ENCODE measurements at places on chromosomes 1 and 21. TPM values are rescaled to one million over a fixed set of nuclear protein-coding genes. Genes with fewer than 3 reads are reported as not detected.

Gene TPTE
- not detected for total RNA-seq

Gene JAM2
- total RNA-seq: 42.6 TPM

Gene DDR2
- 26.1 TPM for total RNA-seq

Gene DNAH14
- 5.5 TPM for total RNA-seq

Gene PTAFR
- 2.2 TPM for total RNA-seq

DNA sequence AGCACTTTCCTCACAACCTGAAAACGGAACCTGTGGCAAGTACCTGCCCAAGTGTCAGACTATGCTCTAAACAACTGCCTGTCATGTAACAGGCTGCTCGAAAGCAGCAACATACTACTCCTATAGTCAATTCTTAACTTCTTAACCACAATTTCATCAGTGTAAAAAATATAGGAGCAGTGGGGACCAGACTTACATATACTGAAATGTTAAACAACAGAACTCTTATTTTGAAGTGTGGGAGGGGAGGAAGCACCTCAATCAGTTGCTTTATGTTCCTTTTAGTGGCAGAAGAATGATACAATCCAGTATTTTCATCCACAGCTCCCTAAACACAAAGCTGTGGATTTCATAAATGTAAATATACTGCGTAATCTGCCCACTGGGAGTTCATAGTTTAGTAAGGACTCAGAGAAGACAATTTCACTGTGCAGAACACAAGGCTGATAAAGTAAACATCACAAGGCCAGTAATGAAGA lies 44.2 kb downstream of the WLS start:
- DNase-seq: no peak

- DNase-seq: no peak
These were observed 39.8 kb upstream of the RAB4A start for GRCh38 chr1:229230893-229231753.

DNA sequence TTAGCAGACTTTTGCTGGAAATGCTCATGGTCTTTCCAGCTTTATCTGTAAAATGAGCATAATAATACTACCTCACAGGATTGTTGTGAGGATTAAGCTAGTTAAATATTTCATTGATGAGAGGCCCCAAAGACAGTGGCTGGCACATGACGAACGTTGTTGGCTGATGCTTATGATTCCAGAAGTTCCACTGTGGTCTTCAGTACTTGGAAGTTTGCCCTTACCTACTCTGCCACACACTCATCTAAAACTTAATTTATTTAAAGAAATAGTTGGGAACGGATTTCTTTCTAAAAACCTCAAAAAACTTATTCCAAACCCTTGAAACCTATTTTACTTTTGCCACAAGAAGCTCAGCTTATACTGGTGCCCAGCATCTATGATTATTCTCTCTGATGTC lies 170.7 kb downstream of the DHRS3 start:
- DNase-seq: no peak

DNA sequence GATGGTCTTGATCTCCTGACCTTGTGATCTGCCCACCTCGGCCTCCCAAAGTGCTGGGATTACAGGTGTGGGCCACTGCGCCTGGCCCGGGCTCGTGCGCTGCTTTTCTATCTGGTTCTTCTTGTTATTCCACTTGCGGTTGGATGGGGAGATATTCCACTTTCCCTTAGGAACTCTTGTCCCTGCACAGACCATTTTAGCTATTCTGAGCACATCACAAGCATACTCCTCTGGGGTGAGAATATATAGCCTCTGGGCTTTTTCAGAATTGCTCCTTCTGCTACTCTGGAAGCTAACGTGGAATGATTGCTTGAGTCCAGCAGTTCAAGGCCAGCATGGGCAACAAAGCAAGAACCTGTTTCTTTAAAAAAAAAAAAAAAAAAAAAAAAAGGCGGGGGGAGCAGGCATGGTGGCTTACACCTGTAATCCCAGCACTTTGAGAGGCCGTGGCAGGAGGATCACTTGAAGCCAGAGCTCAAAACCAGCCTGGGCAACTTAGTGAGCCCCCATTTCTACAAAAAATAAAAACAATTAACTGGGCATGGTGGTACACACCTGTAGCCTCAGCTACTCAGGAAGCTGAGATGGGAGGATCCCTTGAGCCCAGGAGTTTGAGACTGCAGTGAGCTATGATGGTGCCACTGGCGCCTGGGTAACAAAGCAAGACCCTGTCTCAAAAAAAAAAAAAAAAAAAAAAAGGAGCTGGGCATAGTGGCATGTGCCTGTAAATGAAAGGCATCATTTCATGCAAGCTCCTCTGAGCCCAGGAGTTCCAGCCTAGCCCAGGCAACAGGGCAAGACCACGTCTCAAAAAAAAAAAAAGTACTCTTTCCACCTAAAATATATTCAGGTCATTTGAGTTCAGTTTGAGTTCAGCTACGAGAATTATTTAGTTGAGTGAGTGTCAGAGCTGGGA lies 11.8 kb upstream of the PGD start:
- no peak for DNase-seq

DNA sequence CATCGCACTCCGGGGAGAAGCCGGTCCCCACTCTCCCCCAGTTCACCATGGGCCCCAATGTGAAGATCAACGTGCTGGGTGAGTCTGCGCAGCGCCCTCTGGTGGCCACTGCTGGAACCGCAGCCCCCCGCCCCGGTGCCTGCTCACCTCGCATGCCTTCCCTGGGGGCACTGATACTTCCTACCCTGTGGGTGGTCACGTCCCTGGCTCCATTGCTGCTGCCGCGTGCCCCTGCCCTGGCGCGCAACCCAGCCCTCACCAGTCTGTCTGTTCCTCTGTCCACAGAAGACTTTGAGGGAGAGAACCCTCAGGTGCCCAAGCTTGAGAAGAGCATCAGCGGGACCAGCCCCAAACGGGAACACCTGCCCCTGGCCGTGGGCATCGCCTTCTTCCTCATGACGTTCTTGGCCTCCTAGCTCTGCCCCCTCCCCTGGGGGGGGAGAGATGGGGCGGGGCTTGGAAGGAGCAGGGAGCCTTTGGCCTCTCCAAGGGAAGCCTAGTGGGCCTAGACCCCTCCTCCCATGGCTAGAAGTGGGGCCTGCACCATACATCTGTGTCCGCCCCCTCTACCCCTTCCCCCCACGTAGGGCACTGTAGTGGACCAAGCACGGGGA lies 7.6 kb downstream of the EFNA3 start:
- DNase-seq: peak; percentile 79

DNA sequence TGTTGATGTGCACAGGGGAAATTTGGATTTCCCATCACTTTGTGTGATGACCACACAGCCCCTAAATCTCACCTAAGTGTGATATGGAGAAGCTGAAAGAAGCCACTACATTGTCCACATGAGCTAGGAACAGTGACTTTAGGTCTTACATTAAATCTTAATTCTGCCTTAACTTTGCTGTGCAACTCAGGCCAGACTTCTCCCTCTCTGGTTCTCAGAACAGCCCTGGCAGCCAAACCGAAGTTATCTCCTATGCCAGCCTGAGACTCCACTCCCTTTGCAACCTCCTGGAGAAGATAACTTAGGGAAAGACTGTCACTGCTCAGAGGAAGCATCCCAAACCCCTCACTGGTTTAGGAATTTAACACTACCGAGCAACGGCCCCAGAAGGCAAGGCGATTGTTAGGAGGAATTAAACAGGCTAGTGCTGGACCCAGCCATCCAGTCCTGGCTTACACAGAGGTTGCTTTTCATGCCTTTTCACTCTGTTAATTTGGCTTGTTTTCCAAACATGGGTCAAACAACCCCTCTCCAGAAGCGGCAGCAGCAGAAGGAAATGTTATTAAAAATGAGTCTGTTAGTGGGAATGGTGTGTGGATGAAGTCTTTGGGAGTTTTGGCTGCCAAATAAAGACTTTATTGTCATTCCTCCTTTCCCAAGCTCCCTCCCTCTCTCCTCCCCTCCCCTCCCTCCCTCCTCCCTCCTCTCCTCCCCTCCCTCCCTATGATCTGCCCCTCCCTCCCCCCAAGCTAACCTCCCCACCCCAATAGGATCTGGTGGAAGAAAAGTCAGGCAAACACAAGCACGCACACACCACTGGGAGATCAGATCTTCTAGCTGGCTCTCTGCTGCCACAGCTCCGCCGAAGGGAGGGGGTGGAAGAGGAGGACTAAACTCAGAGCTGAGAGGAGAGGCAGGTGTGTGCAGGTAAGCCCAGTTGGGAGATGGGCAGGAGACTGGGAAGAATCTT lies at the start of gene PRELP:
PRELP (plus strand) TSS at position 795 of the 970 bp plus-strand sequence. CDS start 7,379 bp downstream, outside the sequence.
- peak; percentile 52 for DNase-seq

DNA sequence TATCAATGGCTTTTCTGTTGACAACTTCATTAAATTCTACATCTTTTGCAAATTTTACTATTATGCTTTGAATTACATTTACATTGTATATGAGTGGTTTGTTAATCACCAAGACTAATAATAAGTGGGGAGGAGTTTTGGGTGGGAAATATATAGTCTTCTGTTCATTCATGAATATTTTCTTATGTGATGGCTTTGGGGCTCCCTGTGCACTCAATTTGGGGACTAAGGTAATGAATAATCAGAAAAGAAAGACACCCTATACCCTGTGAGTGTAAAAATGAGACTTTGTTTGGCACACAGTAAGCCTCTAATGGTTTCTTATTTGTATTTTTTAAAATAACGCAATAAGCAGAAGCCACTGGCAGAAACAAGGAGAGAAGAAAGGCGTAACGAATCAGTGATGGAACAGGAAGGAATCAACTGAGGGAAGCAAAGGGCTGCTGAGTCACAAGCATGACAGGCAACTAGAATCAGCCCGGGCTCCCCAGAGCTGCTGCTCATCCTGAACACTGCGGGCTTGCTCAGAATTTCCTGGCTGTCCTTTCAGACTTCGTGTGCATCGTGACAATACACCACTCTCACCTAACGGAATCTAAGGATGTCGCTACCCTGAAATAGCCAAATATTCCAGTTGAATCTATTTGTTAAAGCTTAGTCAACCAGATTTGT lies 20.8 kb upstream of the RGS2 start:
- DNase-seq: peak; percentile 41

DNA sequence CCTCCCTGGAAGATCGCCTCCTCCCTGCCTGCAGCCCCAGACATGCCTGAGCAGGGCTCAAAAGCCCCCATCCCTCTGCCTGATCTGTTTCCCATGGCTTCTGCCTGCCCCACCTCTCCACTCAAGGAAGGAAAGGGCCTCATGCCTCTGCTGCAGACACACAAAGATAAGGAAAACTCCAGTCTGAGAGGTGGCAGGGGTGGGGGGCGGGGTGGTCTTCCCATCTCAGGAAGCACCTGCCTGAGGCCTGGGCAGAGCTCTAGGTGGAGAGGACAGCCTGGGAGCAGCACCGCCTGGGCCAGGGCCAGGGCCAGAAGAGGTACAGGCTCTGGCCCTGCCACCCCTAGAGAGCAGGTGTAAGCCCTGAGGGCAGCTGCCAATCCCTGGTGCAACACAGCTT lies 4.1 kb upstream of the GJB3 start:
- DNase-seq: no peak

DNA sequence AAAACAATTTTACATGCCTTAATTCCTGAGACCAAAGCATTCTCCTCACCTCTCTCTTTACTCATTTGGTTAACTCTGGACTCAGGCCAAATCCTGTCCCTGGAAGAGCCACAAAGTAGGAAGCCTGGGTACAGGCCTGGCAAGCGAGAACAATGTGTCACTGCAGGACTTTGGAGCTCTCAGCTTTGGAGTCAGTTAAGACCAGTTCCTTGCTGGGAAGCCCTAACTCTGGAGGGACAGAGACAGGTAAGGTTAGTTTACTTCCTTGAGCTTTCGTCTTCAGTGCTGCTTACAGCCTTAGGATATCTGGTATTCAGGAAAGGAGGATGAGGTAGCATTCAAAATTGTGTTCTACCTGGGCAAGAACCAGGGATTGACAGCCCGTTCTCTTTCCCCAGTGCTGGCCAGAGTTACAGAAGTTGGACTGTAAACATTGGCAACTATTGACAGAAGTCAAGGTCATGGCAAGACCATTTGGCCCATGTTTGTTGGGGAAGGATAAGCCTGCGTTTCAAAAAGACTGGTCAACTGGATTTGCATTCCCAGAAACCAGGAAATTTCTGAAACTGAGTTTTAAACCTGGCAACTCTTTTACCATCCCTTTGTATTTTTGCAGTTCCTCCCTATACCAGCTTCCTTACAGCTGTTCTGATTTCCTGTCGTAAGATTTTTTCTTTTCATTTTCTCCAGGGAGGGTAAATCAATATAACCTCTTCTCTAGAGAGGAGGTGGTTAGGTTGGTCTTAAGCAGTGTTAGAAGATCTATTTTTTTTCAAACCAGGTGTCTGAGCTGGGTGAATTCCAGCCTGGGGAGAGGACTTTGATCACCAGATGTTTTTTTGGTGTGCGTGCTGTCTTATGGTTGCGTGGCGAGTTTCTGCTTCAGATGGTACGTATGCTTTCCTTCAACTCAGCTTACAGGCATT lies at the start of gene C4BPB:
C4BPB (plus strand) TSS at position 160 of the 926 bp plus-strand sequence; CDS start at position 832, 672 bp downstream.
- no peak for DNase-seq

Data from left ventricle myocardium superior (tissue), 1 donor.